ENCODE measurements at places on chromosomes 2 and 18. TPM values are rescaled to one million over a fixed set of nuclear protein-coding genes. Genes with fewer than 3 reads are reported as not detected.

The KLHL30 gene
- not detected for total RNA-seq

The ANKRD62 gene
- total RNA-seq = not detected

The CGREF1 gene
- 0.75 TPM for total RNA-seq

The PRSS56 gene
- total RNA-seq = not detected

The MC2R gene
- total RNA-seq = not detected

The ABCA12 gene
- not detected for total RNA-seq

The SLC5A7 gene
- not detected for total RNA-seq

The KRTCAP3 gene
- total RNA-seq = 7.5 TPM

The PPP1R1C gene
- not detected for total RNA-seq

The COL4A3 gene
- total RNA-seq = 0.13 TPM

The STK36 gene
- total RNA-seq = 17.6 TPM

The RAB27B gene
- 5.0 TPM for total RNA-seq
